Aorta (tissue), 5 donors: ENCODE measurements at places on chromosomes 11 and 22.
A peak's percentile ranks its signal among the peaks of the same experiment; 100 is the strongest.

DNA sequence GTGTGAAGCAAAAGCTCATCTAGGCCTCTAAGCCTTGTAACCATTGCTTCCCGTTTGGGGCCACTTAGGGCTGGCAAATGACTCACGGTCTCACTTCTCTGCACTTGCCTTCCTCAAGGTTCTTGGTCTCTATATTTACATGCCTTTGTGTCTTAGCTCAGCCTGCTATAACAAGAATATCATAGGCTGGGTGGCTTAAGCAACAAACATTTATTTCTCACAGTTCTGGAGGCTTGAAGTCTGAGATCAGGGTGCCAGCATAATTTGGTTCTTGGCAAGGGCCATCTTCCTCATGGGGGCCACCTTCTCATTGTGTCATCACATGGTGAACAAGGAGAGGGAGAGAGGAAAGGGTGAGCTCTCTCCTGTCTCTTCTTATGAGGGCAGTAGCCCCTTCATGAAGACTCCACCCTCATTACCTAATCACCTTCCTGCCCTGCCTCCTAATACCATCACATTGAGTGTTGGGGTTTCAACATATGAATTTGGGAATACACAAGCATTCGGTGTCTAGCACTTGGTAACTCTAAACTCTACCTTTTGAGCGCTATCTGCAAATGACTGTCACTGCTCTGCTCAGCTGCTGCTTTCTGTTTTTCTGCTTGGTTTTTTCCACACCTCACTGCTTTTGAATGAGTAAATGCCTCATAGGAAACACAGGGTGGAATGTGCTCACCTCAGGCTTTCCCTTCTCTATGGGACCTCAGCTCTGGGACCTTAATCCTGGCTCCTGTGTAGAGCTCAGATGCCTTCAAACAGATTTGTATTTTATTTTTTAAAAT, 16.2 kb upstream of the ME3 start:
- DNase-seq: no peak

DNA sequence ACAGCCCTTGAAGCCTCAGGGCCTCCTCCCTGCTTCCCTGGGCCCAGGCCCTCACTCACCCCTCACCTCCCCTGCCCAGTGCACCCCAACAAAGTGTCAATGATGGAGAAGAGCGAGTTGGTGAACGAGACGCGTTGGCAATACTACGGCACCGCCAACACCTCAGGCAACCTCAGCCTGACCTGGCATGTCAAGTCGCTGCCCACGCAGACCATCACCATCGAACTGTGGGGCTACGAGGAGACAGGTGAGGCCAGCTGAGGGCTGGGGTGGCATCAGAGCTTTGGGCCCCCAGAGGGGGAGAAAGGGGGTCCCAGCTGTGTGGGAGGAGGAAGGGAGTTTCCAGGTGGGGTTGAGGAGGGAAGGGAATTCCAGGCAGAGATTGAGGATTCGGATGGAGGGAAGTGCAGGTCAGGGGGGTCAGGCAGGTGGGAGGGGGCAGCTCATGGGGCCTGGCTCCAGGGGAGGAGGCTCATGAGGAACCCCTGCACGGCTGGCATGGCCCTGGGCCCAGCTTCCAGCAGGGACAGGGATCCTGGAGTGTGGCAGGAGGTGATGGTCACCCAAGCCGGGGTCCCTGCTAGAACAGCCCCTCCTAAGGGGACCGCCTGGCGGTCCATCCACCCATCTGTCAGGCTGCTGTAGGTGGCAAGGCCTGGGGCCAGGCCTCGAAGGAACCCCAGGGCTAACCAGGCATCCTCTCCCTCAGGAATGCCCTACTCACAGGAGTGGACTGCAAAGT, 2.9 kb downstream of the SUSD2 start:
- peak; percentile 58 for DNase-seq

GRCh38 chr11:2885017-2885677, 428 bp downstream of the CDKN1C start:
- peak; percentile 87 for DNase-seq

DNA sequence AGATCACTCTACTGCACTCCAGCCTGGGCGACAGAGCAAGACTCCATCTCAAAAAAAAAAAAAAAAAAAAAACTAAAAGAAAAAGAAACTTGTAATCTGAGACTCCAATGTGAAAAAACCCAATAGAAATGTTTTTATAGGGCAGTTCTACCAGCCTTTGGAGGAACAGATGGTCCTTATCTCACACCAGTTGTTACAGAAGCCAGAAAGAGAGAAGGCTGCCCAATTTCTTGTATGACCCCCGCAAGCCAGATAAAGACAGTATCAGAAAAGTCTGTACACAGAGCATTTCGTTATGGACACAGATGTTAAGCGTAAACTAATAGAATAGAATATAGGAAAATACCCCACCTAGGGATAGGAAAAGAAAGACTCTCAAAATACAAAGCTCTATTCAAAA, 11.3 kb upstream of the TSGA10IP start:
- DNase-seq: no peak

DNA sequence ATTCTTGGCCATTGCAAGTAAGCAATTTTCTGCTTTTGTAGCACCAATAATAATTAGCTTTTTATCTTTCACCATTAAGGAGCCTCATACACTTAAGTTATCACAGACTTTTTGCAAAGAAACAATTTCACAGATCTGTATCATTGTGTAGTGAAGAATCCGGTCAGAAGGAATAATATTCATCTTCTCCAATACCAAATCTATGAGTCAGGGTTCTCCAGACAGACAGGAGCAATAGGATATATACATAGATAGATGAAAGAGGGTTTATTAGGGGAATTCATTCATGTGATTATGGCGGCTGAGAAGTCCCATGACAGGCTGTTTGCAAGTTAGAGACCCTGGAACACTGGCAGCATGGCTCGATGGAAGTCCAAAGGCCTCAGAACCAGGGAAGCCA, 82.9 kb upstream of the UBASH3B start:
- DNase-seq: no peak

- DNase-seq: no peak
Observed at GRCh38 chr22:38383417-38383816, 66.2 kb upstream of the CSNK1E start.

- DNase-seq: no peak
Observed at GRCh38 chr11:121661880-121662486, 209.2 kb upstream of the SORL1-AS1 start.

DNA sequence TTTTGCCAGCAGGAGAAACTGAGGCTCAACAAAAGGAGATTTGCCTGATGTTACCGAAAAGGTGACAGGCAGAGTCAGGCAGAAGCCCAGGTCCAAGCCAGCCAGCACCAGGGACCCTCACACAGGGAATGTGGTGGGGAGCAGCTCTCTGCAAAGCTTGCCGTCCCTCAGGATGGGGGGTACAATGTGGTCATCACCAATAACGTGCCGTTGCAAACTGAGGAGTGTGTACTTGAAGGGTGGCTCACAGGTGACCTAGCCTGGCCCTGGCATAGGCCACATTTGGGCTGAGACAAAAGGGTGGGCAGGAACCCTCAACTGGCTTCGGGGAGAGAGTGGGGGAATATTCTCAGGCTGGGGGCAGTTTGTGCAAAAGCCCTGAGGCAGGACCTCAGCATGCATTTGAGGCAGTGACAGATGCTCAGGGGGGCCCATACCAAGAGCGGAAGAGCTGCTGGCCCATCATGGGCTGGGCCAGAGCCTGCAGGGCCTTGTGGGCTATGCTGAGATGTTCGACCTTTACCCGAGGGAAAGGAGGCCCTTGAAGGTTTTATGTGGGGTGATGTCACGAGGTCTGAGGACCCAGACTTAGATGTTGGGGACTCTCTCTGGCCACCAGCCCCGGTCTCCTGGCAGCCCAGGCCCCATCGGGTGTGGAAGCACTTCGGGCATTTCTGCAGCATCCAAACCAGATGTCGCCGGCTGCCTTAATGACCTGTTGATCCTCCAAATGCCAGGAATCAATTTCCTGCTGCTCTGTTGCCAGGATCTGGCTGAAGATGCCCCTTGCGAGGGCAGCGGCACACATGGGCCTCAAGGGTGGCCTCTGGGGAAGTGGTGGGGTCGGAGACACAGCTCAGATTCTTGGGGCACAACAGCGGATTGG, 57.4 kb upstream of the SHISAL1 start:
- peak; percentile 43 for DNase-seq

GRCh38 chr11:86158704-86159580, 85.6 kb upstream of the EED start:
- DNase-seq: no peak

- no peak for DNase-seq
Observed at GRCh38 chr22:38204784-38205183, 3.0 kb downstream of the MAFF start.

- DNase-seq: no peak
Observed at GRCh38 chr11:32154275-32154674, 63.4 kb downstream of the RCN1 start.

- no peak for DNase-seq
Observed at GRCh38 chr11:86695373-86695772, 23.0 kb upstream of the ME3 start.

DNA sequence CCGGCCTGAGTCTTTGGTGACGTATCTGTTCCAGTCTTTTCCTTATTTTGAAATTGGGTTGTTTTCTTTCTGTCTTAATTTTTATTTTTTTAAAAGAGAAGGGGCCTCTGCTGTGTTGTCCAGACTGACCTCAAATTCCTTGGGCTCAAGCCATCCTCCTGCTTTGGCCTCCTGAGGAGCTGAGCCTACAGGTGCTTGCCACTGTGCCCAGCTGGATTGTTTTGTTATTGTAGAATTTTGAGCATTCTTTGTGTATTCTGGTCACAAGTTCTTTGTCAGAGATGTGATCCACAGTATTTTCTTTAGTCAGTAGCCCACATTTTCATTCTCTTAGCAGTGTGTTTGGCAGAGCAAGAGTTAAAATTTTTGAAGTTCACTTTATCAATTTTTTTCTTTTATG, 100.1 kb downstream of the ATXN10 start:
- no peak for DNase-seq

GRCh38 chr11:122100037-122100755, 15.8 kb downstream of the BLID start:
- DNase-seq: peak; percentile 87

- no peak for DNase-seq
Observed at GRCh38 chr11:104908186-104908531, 9.9 kb upstream of the CASP12 start.

- no peak for DNase-seq
Observed at GRCh38 chr11:111542606-111543275, 2.2 kb downstream of the LAYN start.

DNA sequence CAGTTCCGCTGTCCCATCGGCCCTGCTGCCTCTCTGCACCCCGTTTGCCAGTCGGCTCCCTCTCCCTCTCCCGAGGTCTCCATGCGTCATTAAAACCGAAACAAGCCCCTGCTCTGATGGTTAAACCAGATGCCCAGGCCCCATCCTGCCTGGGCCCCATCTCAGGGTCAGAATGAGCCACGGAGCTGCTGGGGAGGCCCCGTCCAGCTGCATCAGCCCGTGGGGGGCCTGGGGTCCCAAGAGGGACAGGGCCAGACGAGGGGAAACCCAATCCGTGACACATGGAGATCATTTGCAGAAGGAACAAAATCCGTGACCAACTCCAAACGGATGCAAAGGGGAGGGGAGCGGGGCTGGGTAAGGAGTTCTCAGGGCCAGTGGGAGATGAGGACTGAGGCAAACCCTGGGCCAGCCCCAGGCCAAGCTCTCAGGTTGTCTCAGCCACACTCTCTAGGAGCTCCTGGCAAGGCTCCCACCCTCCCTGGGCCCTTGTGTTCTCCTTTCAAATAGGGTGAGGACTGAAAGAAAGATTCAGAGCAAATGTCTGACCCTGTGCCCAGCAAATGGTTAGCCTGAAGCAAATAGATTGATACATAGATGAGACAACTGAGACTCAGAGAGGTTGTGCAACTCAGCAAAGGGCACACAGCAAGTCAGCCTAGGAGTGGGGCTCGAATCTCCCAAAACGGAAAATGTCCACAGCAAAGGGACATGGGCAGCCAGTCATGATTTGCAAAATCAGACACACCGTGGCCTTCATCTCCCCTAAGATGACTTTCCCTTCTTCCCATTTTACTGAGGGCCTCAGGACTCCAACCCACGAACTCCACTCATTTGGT, 162.1 kb downstream of the MN1 start:
- DNase-seq: no peak

- DNase-seq: no peak
Observed at GRCh38 chr11:93895106-93895862, 44.9 kb upstream of the VSTM5 start.

DNA sequence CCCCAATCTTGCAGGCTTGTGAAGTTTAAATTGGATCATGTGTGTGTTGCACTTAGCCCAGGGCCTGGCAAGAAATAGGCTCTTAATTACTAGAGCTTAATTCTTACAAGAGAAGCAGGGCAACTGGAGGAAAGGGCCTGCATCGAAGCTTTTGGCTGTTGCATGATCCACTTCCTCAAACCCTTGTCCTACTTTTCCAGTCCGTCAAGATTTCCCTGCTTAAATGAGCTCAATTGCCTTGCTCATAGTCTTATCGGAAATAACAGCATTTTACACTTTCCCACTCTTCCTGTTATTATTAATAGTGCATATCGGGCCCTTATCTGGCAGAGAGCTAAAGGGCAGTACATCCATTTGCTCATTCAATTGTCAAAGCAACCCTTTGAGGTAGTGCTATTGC, 18.1 kb downstream of the DTX4 start:
- no peak for DNase-seq

DNA sequence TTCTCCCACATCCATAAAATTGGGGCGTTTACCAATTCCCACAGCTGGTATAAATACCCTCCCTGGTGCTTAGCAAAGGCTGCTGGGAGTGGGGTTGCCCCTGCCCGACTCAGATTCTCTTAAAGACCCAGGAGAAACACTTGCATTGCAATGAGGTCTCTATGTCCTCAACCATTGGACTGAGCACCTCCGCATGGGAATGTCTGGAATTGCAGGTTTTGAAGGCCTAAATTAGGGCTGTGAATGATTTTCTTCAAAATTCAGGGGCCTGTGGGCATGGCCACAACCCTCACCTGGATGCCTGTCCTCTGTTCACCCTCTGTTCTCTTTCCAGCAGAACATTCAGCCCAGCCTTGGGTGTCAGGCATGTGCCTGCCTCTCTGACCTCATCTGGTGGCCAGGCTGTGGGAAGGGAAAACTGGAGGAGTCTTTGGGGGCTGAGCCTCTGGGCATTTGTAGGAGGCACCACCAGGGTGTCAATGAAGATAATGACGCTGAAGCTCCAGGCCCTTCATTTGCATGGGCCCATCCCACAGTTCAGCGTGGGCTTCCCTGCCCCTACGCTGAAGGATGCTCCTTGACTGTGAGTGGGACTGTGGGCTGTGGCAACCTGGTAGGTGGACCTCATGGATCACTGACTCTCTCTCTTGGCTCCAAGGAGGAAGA, 52.7 kb upstream of the MYEOV start:
- DNase-seq: no peak

DNA sequence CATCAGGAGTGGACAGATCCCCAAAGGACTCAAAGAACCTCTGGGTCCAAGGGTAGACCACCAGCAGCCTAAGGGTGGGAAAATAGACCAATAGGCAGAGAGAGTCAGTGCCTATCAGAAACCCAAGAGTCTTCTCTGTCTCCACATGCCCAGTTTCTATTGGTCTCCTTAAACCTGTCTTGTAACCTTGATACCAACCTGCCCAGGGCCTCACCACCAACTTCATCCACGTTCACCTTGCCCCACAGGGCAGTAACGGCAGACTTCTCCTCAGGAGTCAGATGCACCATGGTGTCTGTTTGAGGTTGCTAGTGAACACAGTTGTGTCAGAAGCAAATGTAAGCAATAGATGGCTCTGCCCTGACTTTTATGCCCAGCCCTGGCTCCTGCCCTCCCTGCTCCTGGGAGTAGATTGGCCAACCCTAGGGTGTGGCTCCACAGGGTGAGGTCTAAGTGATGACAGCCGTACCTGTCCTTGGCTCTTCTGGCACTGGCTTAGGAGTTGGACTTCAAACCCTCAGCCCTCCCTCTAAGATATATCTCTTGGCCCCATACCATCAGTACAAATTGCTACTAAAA, at the start of gene HBB:
HBB (minus strand) TSS at position 340 of the 579 bp plus-strand sequence; CDS start at position 290, 50 bp downstream.
- DNase-seq: no peak

GRCh38 chr11:76795936-76796441, 12.8 kb downstream of the TSKU start:
- no peak for DNase-seq

- no peak for DNase-seq
Observed at GRCh38 chr11:110908401-110909105, 196.3 kb upstream of the ARHGAP20 start.
